CD8-positive, alpha-beta T cell (primary cell): ENCODE measurements at places on chromosomes 6 and 20.

DNA sequence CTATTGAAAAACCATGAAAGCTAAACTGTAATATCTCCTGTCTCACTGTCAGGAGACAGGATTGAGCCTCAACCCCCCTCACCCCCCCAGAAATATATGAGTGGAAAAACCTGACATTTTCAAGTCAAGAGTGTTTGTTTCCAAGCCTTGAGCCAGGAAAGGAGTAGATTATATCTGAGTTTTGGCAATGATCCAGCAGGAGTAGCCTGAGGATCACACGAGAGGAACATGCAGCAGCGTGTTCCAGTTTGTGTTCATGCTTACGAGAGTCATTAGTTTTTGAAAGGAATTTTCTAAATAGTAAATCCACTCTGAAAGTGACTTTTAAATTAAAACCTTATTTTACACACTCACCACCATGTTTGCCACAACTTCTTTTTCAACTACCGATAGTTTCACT, 15.8 kb downstream of the IL22RA2 start:
- no peak for DNase-seq

GRCh38 chr6:116536216-116536621, 9.3 kb downstream of the TRAPPC3L start:
- no peak for DNase-seq

GRCh38 chr6:139329224-139329623, 37.4 kb upstream of the TXLNB start:
- DNase-seq = no peak

GRCh38 chr20:43383026-43383795, 74.5 kb upstream of the SRSF6 start:
- DNase-seq = no peak

DNA sequence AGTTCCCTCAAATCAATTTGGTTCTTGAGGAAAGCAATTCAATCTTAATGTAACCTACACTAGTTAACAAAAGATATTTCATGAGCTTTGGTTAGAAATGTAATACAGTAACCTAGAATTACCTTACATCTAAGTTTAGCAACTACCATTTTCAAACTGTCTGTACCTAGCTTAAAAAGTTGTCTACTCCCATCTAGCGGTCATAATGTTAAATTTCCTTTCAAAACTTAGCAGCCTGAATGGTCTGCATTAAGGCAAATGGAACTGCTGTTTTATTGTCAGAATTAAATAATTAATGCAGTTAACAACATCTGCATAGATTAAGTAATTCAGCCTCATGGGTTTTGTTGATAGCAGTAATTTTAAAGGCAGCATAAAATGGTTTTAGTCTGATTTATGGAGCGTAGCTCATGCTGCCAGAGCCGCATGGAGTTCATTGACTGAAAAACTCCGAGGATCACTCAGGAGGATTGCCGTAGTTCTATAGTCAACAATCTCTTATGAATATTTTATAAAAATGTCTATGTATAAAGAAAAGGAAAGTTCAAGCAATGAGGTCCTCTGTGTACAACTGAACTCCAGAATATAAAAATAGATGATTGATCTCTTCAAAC, 485.4 kb upstream of the MANEA start:
- no peak for DNase-seq

- no peak for DNase-seq
Measured at GRCh38 chr20:9403448-9403847, 110.9 kb upstream of the LAMP5 start.

- DNase-seq = peak; percentile 43
Measured at GRCh38 chr6:3455147-3455568, 1.7 kb downstream of the SLC22A23 start.

DNA sequence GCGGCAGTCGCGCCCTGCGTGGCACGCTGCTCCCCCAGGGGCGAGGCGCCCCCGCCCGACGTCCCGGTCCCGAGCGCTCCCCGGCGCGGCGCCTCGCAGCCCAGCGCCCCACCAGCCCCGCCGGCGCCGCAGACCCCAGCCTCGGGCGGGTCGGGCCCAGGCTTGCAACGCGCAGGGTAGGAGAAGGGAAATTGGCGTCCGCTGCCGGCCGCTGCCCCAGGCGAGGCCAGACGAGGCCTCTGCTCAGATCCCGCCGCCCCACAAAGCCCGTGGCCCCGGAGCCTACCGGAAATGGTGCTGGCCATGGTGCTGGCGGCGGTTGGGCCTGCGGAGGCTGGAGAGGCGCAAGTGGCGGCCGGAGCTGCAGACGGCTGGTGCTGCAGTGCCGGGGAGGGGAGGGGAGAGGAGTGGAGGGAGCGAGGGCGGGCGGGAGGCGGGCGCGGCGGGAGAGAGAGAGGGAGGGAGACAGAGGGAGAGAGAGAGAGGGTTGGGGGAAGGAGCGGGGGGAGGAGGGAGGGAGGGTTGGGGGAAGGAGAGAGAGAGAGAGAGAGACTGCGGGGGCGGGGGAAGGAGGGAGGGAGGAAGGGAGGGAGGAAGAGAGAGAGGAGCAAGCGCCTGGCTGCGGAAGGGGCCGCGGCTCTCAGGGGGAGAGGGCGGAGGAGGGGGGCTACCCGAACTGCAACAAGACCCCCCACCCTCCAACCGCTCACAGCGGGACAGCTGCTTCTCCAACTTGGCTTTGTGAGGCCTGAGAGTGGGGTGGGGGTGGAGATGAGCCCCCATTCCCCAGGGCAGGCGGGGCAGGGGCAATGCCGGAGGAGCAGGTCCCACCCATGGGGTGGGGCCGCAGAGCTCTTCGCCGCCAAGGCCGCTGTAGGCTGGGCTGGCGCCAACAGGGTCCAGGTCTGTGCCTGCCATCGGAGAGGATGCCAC, at the start of gene STMN3:
Gene STMN3, minus strand, starts transcription at position 384 of the 933 bp plus-strand sequence. Its CDS starts 79 bp downstream, at position 305.
- peak; percentile 39 for DNase-seq

GRCh38 chr6:3751730-3752530, 417 bp upstream of the PXDC1 start:
- DNase-seq = peak; percentile 31

GRCh38 chr6:139250296-139251044, 41.3 kb downstream of the TXLNB start:
- peak; percentile 22 for DNase-seq

DNA sequence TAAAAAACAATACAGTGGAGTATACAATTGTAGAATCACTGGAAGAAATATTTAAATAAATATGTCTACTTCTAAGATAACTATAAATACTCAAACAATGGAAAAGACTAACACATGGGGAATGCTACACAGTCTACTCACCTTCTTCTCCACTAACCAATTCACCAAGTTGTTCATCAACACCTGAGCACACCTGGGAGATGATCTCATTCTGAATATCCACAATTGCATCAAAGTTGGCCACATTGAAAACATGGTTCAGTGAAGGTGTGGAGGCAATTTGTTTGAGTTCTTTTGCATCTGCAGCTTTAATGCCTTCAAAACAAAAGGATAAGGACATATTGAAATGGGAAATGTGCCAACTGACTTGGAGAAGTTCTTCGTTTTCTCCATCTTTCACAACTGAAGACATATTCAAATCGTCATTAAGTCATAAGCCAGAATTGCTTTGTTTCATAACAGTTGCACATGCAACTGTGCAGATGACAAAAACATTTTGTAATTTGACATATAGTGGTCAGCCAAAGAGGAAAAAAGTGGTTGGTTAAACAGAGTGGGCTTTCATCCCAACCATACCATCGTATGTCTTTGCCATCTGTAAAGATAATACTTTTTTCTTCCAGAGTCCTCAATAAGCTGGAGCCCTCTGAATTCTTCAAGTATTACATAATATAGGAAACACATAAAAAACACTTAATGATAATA, 17.5 kb downstream of the COL12A1 start:
- no peak for DNase-seq

DNA sequence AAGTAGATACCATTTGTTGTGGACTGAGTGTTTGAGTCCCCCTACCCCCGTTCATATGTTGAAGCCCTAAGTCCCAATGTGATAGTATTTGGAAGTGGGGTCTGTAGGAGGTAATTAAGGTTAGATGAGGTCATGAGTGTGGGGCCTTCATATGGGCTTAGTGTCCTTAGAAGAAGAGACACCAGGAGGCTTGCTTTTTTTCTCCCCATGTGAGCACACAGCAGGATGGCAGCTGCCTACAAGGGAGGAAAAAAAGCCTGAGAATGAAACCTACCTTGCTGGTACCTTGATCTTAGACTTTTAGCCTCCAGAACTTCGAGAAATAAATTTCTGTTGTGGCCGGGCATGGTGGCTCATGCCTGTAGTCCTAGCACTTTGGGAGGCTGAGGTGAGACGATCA, 67.9 kb upstream of the TULP4 start:
- no peak for DNase-seq

DNA sequence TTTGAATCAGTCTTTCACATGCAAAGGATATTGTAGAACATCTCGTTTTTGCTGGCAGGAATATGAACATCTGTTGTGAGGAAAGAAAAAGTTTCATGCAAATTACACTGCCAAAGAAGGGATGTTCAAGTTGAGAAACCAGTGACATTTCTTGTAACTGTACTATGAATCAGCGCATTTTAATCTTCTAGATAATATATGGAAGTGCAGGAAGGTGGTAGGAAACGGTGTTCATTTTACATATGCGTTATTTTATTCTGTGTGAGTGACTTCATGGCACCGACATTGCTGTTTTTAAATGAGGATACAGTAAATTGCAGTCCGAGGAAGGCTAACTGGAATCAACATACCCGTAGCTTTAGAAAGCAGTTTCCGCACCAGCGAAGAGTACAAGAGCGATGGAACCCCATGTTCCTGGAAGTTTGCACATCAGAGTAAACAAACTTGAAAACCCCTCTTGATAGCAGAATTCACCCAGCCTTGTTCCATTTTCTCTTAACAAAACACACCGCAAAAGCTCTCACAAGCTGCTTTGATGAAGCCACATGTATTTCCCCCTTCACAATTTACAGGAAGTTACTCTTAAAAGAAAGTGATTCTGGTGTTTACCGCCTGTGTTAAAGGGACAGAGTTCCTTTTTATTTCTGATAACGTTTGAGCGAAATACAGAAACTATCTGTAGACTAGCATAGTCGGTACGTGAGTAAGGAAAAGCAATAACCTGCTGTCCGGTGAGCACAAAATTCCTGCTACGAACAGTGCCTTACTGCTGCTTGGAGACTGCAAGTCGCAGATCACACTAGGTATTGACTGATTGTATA, 11.5 kb downstream of the PRDM1 start:
- DNase-seq = peak; percentile 45

- no peak for DNase-seq
Measured at GRCh38 chr20:18904192-18904591, 90.6 kb downstream of the SCP2D1 start.

- DNase-seq = no peak
Measured at GRCh38 chr20:17827079-17827478, 127.3 kb downstream of the BANF2 start.

DNA sequence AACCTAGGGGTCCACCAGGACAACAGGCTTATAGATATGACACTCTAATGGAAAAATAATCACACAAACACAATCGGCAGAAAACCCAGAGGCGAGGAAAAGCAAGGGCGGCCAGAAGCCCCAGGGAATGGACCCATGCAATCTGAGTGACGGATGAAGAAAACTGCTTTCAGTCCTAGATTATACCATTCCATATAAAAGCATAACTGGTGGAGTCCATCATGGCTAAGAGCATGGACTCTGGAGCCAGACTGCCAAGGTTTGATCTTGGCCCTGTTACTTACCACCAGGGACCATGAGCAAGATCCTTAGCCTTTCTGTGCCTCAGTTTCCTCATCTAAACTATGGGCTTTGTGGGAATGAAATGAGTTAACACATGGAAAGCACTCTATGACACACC, 3.7 kb downstream of the SLC22A16 start:
- no peak for DNase-seq

DNA sequence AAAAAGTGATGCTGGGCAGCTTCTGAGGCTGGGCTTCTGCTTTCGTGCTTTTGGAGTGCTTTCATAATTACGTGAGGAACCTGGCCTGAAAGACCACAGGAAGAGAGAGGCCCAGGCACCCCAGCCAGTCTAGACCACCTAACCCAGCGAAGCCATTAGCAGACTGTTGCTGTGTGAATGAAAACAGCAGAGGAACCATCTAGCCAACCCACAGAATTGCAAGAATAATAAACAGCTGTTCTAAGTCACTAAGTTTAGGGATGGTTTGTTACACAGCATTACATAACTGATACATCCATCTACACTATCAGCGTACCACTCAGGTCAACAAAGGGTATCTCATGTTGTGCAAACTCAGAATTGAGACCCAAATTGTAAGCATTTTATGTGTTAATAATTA, 34.5 kb downstream of the FGD2 start:
- no peak for DNase-seq

- DNase-seq = no peak
Measured at GRCh38 chr6:79461205-79461604, 76.0 kb downstream of the LCA5 start.

GRCh38 chr6:75893058-75893775, 144.2 kb downstream of the MYO6 start:
- peak; percentile 46 for DNase-seq

DNA sequence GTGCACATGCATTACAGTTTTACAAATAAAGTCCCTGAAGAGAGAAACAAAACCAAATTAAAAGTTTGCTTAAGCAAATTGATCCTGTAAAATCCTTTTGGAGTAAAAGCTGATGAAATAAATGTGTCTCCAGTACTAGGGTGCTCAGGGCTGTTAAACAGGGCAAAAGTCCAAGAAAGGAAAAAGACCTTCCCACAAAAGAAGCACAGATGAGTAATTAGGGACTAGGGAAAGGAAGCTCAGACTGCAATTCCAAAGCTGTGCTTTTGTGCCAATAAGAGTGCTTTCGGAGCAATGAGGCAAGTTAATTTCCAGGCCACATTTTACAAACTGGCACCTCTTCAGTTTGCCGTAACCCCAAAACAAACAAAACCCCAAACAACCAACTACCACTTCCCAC, 10.4 kb upstream of the RNF182 start:
- no peak for DNase-seq

- DNase-seq = no peak
Measured at GRCh38 chr6:141658696-141659095, 474.0 kb upstream of the GJE1 start.

GRCh38 chr20:11642866-11643265, 274.8 kb upstream of the BTBD3 start:
- no peak for DNase-seq

- DNase-seq = no peak
Measured at GRCh38 chr6:129635396-129636130, 74.4 kb downstream of the ARHGAP18 start.

DNA sequence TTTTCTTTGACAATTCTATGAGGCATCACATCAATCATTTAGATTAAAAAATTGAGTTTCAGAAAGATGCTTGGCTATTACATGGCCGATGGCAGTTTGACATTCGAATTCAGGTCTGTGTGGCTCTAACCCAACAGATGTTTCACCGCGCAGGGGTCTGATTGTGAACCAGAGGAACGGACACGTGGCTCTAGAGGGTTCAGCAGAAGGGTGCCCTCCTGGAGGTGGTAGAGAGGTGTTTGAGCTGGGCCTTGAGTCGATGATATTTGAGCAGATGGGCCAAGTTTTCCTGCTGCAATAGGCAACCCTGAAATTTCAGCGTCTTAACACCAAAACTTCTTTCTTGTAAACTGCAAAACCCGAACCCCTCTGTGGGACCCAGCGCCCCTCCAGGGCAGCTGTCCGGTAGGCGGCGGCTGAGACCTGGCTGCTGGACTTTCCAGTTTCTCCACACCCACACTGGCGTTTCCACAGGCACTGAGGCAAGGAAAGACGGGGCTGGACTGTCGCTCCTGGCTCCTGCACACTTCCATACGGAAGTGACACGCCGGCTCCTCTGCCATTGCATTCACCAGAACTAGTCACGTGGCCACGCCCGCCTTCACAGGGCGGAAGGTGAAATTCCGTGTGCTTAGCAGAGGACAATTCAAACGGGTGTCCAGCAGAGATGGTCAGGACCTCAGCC, 11.3 kb upstream of the AFDN start:
- no peak for DNase-seq
